Panc1 (cell line): ENCODE measurements at places on chromosomes 4 and X. TPM values are rescaled to one million over a fixed set of nuclear protein-coding genes. Genes with fewer than 3 reads are reported as not detected.

DNA sequence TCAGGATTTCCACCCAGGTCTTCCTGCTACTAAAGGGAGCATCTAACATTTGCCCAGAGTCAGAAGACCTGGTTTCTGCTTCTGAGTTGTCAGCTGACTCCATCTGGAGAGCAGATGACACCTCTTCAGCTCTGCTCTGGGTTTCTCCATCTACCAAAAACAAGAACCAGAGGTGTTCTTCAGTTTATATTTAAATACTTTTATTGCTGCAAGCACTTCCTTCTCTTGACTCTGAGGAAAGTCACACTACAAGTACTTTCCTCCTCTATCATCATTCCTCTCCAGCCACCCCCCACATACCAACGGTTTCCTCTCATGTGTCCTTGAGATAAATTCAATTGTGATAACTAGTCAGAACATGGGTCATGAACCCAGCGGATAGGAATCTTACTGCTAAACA, 88.4 kb downstream of the PPP3CA start:
- no peaks in the 10 kb centered on the region for H3K27me3 ChIP-seq
- no peaks in the 10 kb centered on the region for H3K4me1 ChIP-seq
- no peaks in the 10 kb centered on the region for H3K36me3 ChIP-seq
- no peak overlapping the region for H3K4me3 ChIP-seq
- no peak overlapping the region for H3K27ac ChIP-seq
- DNase-seq = no peak

Gene PLK4
- 21.4 TPM for total RNA-seq

DNA sequence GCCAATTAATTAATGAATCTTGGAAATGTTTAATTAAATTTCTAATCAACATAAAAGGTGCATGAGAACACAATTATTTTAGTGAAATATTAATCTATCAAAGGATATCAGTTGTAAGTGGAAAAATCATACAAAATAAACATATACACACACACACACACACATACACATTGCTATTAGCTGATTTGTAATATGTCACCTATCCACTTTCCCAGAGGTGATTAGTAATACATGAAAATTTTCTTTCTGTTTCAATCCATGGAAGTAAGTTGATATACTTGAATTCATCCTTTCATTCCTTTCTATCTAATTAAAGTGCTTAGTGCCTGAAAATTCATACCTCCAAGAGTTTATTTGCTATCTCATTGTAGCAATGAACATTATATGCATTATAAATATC, 213.7 kb downstream of the EPHA5 start:
- no peak for DNase-seq
- H3K27me3 ChIP-seq = no peaks in the 10 kb centered on the region
- H3K4me3 ChIP-seq = no peak overlapping the region
- H3K4me1 ChIP-seq = no peaks in the 10 kb centered on the region

Gene PITX2
- total RNA-seq = 0.44 TPM

DNA sequence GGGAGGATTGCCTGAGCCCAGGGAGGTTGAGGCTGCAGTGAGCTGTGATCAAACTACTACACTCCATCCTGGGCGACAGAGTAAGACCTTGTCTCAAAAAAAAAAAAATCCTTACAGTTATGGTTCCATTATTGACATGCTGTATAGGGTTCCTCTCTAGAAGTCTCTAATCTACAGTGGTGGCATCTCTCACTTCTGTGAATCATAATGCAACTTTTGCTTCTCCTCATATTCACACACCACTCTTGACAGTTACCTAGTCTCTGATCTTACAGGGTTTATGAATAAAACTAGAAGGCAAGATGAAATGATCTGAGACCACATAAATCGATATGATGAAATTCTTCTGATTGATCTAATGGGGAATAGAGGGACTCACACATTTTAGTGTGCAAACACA, 40.6 kb downstream of the DOCK11 start:
- H3K36me3 ChIP-seq = no peaks in the 10 kb centered on the region
- H3K27ac ChIP-seq = no peak overlapping the region
- H3K4me3 ChIP-seq = no peak overlapping the region
- H3K27me3 ChIP-seq = no peaks in the 10 kb centered on the region
- DNase-seq = no peak

DNA sequence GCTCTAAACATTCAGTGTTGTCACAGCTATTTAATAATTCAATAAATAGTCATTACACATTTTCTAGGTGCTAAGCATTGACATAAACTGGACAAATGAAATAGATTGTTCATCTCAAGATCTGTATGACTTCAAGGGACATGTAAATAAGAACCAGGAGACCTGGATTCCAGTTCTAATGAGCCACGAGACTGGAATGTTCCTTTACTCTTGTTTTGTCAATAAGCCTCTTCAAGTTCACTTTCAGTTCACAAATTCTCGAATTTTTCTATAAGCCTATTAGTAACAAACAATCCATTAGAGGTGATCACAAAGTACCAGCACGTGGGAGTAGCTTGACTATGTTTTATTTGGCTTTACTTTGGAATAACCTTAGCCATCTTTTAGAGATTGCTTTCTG, 514.0 kb upstream of the SMIM31 start:
- no peak overlapping the region for H3K4me3 ChIP-seq
- DNase-seq = no peak
- no peaks in the 10 kb centered on the region for H3K4me1 ChIP-seq
- no peaks in the 10 kb centered on the region for H3K27me3 ChIP-seq
- no peaks in the 10 kb centered on the region for H3K36me3 ChIP-seq
- H3K27ac ChIP-seq = no peak overlapping the region

- no peaks in the 10 kb centered on the region for H3K36me3 ChIP-seq
- no peaks in the 10 kb centered on the region for H3K4me1 ChIP-seq
- H3K27me3 ChIP-seq = no peaks in the 10 kb centered on the region; the same call in 1 of the 2 replicates
- H3K4me3 ChIP-seq = no peak overlapping the region
Measured at GRCh38 chr4:99715286-99715685, 57.7 kb upstream of the C4orf54 start.

DNA sequence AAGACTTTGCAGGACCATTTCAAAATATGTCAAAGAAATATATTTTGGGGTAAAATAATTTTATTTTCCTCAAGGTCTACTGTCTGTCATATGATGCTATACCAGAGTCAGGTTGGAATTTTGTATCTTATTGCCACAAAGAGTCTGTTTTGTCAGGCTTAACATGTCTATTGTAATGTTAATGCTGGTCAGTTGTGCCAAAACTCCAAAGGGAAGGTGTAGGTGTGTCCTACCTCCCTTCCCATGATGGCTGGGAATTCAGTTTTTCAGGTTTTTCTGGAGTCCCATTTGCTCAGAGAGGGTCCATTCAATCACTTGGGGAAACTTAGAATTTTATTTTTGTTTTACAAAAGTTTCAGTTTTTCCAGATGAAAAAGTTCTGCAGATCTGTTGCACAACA, 33.3 kb upstream of the SLC25A4 start:
- peaks cover 3% of the 10 kb centered on the region for H3K4me1 ChIP-seq
- no peak overlapping the region for H3K4me3 ChIP-seq
- no peaks in the 10 kb centered on the region for H3K27me3 ChIP-seq
- no peak overlapping the region for H3K27ac ChIP-seq

GRCh38 chr4:77127837-77128621, 29.0 kb upstream of the CCNG2 start:
- no peaks in the 10 kb centered on the region for H3K4me1 ChIP-seq
- no peak overlapping the region for H3K4me3 ChIP-seq
- no peaks in the 10 kb centered on the region for H3K27me3 ChIP-seq
- DNase-seq = no peak
- H3K36me3 ChIP-seq = no peaks in the 10 kb centered on the region

Gene PNMA6A
- 7.4 TPM for total RNA-seq

Gene IL3RA
- 0.28 TPM for total RNA-seq

DNA sequence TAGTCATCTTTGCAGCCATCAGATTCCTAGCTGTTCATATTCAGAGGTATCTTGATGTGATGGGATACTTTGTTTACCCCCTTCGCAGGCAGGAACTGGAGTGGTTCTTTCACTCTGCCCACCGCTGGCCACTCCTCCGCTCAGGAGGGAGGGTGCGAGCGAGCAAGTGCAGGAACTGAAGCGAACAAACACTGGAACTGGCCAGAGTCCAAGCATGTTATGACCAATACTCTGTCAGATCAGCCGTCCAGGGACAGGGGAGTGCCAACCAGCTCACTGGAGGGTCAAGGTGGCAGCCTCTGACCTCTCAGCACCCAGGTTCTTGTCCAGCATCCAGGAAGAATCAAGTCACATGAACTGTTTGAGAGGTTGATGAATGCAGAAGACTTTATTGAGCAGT, 18.0 kb upstream of the MANBA start:
- H3K27me3 ChIP-seq = no peaks in the 10 kb centered on the region
- no peaks in the 10 kb centered on the region for H3K4me1 ChIP-seq
- H3K27ac ChIP-seq = no peak overlapping the region
- H3K36me3 ChIP-seq = no peaks in the 10 kb centered on the region
- H3K4me3 ChIP-seq = no peak overlapping the region

DNA sequence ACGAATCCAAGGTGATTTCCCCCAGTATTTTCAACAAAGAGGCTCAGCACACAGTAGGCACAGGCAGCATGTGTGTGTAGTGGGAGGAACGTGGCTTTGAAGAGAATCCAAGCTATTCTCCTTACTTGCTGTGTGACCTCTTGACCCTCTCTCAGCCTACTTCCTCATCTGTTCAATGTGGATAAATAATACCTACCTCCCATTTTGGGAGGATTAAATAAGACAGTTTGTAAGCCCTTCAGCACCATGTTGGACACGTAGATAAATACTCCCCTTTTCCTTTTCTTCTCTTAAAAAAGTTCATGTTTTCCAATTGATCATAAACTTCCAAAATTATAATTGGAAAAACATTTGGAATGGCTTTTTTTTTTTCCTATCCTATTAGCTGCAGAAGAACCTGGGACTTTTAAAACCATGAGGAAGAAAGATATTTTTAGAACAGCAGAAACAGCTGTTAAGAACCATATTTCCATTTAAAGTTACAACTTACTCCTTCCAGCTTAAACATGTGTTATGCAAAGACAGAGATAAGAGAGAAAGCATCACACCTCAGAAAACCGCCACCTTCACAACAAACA, 56.1 kb upstream of the TMEM131L start:
- no peaks in the 10 kb centered on the region for H3K4me1 ChIP-seq
- H3K36me3 ChIP-seq = no peaks in the 10 kb centered on the region; the same call in 1 of the 2 replicates
- H3K27me3 ChIP-seq = no peaks in the 10 kb centered on the region
- H3K27ac ChIP-seq = no peak overlapping the region

- no peak overlapping the region for H3K4me3 ChIP-seq
- no peak overlapping the region for H3K27ac ChIP-seq
- H3K36me3 ChIP-seq = no peaks in the 10 kb centered on the region
- no peak for DNase-seq
- no peaks in the 10 kb centered on the region for H3K4me1 ChIP-seq
Measured at GRCh38 chr4:185778307-185778706, 33.7 kb downstream of the SORBS2 start.

GRCh38 chr4:102503301-102503746, 2.2 kb downstream of the NFKB1 start:
- H3K27ac ChIP-seq = peak overlapping the region; percentile 86
- peak overlapping the region; percentile 79 for H3K4me3 ChIP-seq
- H3K4me1 ChIP-seq = peaks cover 20% of the 10 kb centered on the region
- DNase-seq = no peak
- no peaks in the 10 kb centered on the region for H3K27me3 ChIP-seq
- no peaks in the 10 kb centered on the region for H3K36me3 ChIP-seq

Gene FATE1
- total RNA-seq = not detected

- H3K36me3 ChIP-seq = peaks cover 3% of the 10 kb centered on the region; the same call in 1 of the 2 replicates
- H3K4me3 ChIP-seq = peak overlapping the region; percentile 44
- no peaks in the 10 kb centered on the region for H3K27me3 ChIP-seq
- H3K4me1 ChIP-seq = peaks cover 60% of the 10 kb centered on the region
- H3K27ac ChIP-seq = peak overlapping the region; percentile 94
- no peak for DNase-seq
Measured at GRCh38 chr4:7759216-7759615, 180.4 kb downstream of the AFAP1 start.

GRCh38 chr4:54090804-54091623, 8.9 kb upstream of the GSX2 start:
- H3K4me3 ChIP-seq = peak overlapping the region; percentile 60
- DNase-seq = no peak
- H3K27ac ChIP-seq = peak overlapping the region; percentile 65; the same call in 1 of the 2 replicates
- H3K36me3 ChIP-seq = no peaks in the 10 kb centered on the region
- no peaks in the 10 kb centered on the region for H3K4me1 ChIP-seq
- H3K27me3 ChIP-seq = no peaks in the 10 kb centered on the region

Gene RBBP7
- total RNA-seq = 95.8 TPM

DNA sequence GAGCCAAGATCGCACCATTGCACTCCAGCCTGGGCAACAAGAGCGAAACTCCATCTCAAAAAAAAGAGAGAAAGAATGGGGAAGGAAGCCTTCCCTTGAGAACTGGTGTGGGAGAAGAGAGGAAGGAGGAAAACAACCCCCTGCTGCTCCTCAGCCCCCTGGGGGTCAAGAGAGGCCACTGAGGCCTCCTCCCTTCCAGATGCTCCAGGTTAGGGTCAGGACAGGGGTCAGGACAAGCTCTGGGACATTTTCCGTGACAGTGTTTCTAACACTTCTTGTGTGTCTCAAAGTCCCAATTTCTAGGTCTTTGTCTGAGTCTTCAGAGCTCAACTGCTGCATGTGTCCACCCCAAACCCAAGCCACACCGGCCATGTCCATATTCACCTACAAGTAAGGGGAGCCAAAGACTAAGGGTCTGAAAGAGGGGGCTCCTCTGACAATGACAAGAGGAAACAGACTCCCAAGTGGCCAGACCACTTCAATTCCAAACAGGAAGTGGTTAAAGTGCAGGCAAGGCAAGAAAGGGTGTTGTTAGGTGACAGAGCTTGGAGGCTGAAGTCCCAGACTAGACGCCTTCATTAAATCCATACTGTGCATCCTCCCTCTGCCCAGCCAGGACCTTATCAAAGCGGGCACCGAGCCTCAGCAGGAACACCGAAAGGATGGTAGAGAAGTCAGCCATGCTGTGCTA, 8.3 kb downstream of the L1CAM start:
- no peaks in the 10 kb centered on the region; the same call in 1 of the 2 replicates for H3K36me3 ChIP-seq
- no peak overlapping the region for H3K4me3 ChIP-seq
- H3K4me1 ChIP-seq = peaks cover 64% of the 10 kb centered on the region
- no peak for DNase-seq

- no peaks in the 10 kb centered on the region for H3K36me3 ChIP-seq
- no peak for DNase-seq
Measured at GRCh38 chr4:60033826-60034225, 1166.3 kb upstream of the ADGRL3 start.

Gene PROM1
- total RNA-seq = 0.18 TPM

- H3K4me3 ChIP-seq = no peak overlapping the region
- no peaks in the 10 kb centered on the region for H3K36me3 ChIP-seq
- no peak for DNase-seq
- H3K27me3 ChIP-seq = no peaks in the 10 kb centered on the region
- H3K4me1 ChIP-seq = no peaks in the 10 kb centered on the region
Measured at GRCh38 chrX:11733614-11734013, 24.4 kb upstream of the MSL3 start.

Gene PKD2
- total RNA-seq = 21.7 TPM
